ENCODE measurements at places on chromosomes 2 and 18. TPM values are rescaled to one million over a fixed set of nuclear protein-coding genes. Genes with fewer than 3 reads are reported as not detected.

PLGLB1 gene
- 1.5 TPM for total RNA-seq

CYRIA gene
- total RNA-seq = 0.06 TPM

MAT2A gene
- 412 TPM for total RNA-seq

IGFBP2 gene
- total RNA-seq = 57.2 TPM

CGREF1 gene
- 7.3 TPM for total RNA-seq

TFCP2L1 gene
- total RNA-seq = 0.95 TPM

ZNF638 gene
- total RNA-seq = 65.9 TPM

LIPT1 gene
- 4.1 TPM for total RNA-seq

TMEM247 gene
- not detected for total RNA-seq

WDPCP gene
- 3.6 TPM for total RNA-seq

BBS5 gene
- 5.9 TPM for total RNA-seq

SERPINB11 gene
- not detected for total RNA-seq

PLCL1 gene
- total RNA-seq = not detected

AFF3 gene
- 0.22 TPM for total RNA-seq

LONRF2 gene
- 3.3 TPM for total RNA-seq

FEV gene
- not detected for total RNA-seq
